Liver (tissue), 10 donors: ENCODE measurements at places on chromosomes 2 and 18. TPM values are rescaled to one million over a fixed set of nuclear protein-coding genes. Genes with fewer than 3 reads are reported as not detected.

DNA sequence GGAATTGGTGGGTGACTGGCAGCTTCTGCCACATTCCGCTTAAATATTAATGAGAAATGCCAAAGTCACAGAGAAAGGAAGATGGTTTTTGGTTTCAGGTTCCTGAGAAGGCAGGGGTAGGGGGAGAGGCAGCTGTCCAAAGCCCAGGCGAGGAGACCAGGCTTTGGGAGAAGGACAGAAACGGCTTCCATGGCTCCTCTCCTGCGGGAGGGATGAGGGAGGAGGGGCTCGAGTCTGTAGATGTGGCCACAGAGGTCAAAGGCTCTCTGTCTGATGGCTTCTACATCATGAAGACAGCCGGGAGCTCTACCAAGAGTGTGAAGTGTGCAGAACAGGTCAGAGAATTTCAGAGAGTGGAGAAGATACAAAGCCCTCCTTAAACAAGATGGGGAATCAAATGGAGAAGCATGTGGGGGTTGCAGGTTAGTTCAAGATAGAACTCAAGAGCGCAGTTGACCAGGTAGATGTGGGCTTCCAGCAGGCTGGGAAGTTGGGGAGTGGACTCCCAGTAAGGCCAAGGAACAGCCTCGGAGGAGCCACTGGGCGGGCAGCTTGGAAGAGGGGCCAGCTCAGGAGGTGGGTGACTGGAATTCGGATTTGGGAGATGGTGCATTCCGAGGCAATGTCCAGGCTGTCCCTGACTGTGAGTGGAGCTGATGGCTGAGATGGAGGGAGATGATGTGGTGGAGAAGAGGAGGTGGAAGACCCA, 23.8 kb upstream of the HPCAL1 start:
- DNase-seq = no peak

GRCh38 chr18:27404855-27405254, 219.7 kb upstream of the CHST9 start:
- no peak for DNase-seq

The SERPINB12 gene
- not detected for total RNA-seq

DNA sequence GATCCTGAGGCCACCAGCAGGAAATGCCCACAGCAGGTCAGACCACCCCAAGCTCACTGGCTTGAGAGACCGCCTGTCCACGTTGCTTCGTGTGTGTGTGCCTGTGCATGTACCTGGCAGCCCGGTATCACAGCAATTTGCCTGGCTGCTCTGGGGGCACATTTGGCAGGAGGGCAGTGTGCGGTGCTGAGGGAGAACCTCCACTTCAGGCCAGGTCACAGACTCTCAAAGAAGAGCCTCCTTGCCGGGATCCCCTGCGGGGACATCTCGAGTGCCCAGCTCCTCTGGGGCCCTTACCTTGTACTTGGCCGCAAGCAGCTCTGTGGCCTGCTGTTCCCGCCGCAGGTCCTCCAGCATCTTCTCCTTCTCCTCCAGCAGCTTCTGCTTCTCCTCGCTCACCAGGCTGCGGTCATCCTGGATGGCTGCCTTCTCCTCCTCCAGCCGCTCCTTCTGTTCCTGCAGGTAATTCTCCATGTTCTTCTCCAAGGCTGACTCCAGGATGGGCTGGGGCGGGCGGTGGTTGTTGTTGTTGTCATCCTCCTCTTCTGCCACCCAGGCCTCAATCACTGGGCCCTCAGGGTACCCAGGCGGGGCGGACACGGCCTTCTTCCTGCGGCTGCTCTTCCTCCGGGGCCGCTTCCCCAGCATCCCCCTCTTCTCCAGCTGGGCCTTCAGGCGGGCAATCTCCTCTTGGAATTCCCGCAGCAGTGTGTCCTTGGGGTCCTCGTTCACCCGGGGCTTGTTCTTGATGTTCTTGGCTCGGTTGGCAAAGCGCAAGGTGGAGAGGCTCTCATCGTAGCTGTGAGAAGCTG, 2.0 kb downstream of the KIF3C start:
- no peak for DNase-seq

GRCh38 chr2:186515376-186515775, 29.3 kb downstream of the ZC3H15 start:
- DNase-seq = no peak

- no peak for DNase-seq
Measured at GRCh38 chr2:137892739-137893138, 71.5 kb upstream of the HNMT start.

GRCh38 chr2:241555711-241556110, 2.8 kb upstream of the BOK start:
- DNase-seq = no peak

DNA sequence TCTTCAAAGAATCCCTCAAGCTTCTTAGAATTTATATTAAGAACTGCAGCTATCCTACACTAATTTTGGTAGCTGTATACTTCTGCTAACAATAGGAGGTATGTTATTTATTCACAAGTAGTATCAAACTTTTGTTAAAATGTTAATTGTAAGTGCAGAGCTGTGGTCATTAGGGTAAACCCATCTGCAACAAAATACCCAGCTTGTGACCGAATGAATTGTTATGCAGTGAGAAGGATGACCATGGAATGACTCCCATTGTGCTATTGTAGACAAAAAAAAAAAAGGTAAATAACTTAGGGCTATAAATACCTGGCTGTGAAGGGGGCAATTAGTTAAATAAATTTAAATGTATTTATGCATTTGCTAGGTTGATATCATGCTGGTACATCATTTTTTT, 186.1 kb downstream of the ADCYAP1 start:
- no peak for DNase-seq

DNA sequence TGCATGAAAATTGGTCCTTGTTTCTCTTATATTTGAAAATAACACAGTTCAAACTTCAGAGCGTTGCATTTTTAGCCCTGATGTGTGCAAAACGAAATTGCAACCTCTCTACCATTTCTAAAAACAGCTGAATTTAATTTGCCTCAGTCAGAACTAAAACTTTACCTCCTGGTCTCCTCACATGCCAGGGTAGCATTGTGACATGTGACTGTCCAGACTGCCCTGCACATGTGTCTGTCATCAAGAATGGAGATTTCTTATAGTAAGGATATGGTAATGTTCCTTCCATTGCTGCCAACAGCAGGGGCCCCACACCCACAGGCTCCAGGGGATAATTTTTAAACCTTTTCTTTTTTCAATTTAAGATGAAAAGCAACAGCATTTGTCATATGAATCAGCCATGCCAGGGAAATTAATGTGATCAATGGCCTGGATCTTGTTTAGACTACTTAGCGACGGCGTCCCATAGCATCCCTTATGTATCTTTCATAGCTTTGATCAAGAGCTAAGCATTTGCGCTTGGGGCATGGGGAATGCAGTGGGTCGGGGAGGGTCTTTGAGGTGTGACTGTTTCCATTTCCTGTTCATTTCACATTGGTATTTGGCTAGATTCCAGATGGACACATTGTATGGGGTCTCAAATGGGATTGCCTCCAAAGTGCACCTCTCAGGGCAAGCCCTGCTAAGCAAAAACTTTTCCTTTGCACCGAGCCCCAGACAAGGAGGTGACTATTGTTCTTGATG, 92.4 kb upstream of the RASGRP3 start:
- no peak for DNase-seq

DNA sequence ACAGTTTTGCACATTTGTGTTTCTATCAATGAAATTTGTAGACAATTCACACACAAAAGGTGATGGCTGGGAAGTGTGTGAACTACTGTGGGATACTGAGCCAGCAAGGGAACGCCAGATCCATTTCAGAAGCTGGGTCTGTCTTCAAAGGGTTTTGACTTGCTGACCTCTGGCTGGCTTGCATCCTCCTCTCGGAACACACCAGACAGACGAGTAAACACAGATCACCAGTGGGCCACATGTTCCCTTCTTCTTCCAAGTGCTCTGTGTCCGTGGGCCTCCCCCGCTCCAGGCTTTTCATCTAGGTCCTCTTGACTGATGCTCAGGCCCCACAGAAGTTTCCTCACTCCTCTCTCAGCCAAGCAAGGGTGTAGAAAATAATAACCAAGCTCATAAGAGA, 122.2 kb upstream of the OSR1 start:
- DNase-seq = no peak

DNA sequence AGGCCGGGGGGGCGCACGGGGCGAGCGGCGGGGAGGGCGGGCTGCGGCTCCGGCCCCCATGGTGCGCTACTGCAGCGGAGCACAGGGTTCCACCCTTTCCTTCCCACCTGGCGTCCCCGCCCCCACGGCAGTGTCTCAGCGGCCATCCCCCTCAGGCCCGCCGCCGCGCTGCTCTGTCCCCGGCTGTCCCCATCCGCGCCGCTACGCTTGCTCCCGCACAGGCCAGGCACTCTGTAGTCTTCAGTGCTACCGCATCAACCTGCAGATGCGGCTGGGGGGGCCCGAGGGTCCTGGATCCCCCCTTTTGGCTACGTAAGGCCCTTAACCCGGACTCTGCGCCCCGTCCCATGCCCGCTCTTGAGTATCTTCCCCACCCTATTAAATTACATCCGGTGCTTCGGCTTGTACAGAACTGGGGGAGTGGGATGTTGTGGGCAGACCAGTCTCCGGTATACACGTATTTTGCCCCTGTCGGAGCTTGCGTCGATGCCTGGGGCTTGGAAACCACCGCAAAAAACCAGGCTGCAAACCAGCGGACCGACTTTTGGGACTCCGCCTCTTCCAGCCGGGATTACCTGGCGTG, 598 bp upstream of the WBP1 start:
- peak; percentile 79 for DNase-seq

- DNase-seq = no peak
Measured at GRCh38 chr2:113234721-113235346, 43.9 kb downstream of the PAX8 start.

DNA sequence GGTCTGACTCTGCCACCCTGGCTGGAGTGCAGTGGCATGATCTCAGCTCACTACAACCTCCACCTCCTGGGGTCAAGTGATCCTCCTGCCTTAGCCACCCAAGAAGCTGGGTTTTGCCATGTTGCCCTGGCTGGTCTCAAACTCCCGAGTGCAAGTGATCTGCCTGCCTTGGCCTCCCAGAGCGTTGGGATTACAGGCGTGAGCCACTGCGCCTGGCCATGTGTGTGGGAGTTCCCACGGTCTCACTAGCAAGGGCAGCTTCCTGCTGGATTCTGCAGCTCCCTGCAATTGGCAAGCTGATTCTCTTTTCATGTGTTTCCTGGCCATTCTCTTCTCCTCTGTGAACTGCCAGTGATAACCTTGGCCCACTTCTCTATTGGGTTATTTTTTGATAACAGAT, 84.0 kb downstream of the USP40 start:
- no peak for DNase-seq

The RAX gene
- not detected for total RNA-seq

DNA sequence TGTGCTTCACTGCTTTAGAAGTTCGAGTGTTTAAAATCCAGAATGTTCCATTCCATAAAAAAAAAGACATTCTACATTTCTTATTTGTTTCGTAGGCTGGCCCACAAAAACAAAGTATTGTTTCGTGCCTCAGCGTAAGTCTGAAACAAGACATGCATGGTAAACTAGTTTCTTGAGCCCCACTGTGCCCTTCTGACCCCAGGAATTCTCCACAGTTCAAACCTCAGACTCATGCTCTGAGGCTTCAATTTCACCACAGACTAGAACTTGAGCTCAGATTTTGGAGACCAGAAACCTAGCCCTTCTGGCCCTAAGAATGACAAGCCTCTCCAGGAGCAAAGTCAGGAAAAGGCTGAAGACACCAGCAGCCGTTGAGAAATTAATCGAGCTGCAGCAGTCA, 151.5 kb downstream of the SLC8A1 start:
- no peak for DNase-seq

DNA sequence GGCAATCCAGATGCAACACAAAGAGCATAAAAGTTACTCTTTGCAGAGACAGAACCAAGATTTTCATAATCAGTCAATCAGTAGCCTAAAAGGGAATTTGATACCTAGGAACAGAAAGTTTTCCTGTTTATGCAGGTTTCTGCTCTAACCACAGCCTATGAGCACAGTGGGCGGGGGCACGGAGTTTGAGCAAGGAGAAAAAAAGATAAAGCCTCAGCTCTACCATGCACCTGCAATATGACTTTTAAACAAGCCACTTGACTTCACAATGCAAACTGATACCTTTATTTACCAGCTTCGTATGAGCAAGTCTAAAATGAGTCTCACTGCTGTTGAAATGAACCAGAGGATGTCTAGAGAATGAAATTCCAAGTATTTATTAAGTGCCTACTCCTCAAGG, 5.6 kb upstream of the LRATD1 start:
- no peak for DNase-seq

The CEBPZ gene
- 25.6 TPM for total RNA-seq

DNA sequence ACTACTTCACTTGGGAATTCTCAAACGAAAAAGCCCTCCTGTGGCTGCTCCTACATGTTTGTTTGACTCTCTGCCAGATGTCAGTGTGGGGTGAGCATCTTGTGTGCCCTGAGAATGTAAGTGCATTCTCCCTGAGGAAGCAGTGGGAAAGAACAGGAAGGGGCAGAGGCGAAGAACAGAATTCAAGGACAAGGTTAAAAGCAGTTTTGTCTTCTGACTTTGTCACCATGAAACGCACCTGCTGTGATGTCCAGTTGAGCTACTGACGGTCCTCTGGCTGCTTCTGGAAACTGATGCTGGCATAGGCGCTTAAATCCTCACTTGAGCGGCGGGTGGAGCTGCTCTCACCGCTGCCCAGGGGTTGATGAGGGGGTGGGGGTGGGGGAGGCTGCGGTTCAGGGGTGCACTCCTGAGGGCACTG, 4.9 kb downstream of the IRS1 start:
- no peak for DNase-seq

- DNase-seq = peak; percentile 65
Measured at GRCh38 chr2:218959141-218959731, at the start of gene CDK5R2. CDK5R2 (plus strand) TSS chr2:218959666; CDS start chr2:218959821, 155 bp downstream.

- DNase-seq = peak; percentile 69
Measured at GRCh38 chr18:79393635-79394533, 1.8 kb upstream of the NFATC1 start.

- no peak for DNase-seq
Measured at GRCh38 chr2:62156861-62157496, 38.9 kb upstream of the B3GNT2 start.

- no peak for DNase-seq
Measured at GRCh38 chr18:77035380-77036187, 97.0 kb downstream of the MBP start.

- no peak for DNase-seq
Measured at GRCh38 chr2:99543247-99543646, 53.4 kb upstream of the REV1 start.

The RAB27B gene
- 4.5 TPM for total RNA-seq

GRCh38 chr2:25386971-25387875, 45.5 kb upstream of the DNMT3A start:
- DNase-seq = no peak
